Cortex of kidney (tissue), 1 donor: ENCODE measurements at places on chromosomes 6 and 20.

GRCh38 chr6:138559143-138559542, 59.8 kb upstream of the NHSL1 start:
- DNase-seq = no peak

GRCh38 chr6:57216235-57217101, 5.6 kb downstream of the RAB23 start:
- no peak for DNase-seq

- no peak for DNase-seq
Measured at GRCh38 chr6:112204350-112204706, 50.0 kb downstream of the LAMA4 start.

- no peak for DNase-seq
Measured at GRCh38 chr6:161379834-161380582, 106.1 kb upstream of the AGPAT4 start.

- DNase-seq = no peak
Measured at GRCh38 chr6:33513213-33513612, 58.8 kb downstream of the ZBTB9 start.

GRCh38 chr6:33549196-33549595, 30.9 kb downstream of the BAK1 start:
- no peak for DNase-seq

GRCh38 chr20:32563311-32564272, 21.5 kb downstream of the NOL4L start:
- no peak for DNase-seq

DNA sequence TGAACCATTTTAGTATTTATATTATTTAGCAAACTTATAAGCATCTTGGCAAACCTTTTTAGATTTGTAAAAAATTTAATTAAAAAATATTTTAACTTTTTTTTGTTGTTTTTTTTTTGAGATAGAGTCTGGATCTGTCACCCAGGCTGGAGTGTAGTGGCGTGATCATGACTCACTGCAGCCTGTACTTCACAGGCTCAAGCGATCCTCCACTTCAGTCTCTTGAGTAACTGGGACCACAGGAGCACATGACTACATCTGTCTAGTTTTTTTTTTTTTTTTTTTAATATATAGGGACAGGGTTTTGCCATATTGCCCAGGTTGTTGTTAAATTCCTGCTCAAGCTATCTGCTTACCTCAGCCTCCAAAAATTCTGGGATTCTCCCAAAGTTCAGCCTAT, 161.1 kb downstream of the EYS start:
- DNase-seq = no peak

- DNase-seq = no peak
Measured at GRCh38 chr6:123638865-123639264, 2.1 kb upstream of the TRDN start.

DNA sequence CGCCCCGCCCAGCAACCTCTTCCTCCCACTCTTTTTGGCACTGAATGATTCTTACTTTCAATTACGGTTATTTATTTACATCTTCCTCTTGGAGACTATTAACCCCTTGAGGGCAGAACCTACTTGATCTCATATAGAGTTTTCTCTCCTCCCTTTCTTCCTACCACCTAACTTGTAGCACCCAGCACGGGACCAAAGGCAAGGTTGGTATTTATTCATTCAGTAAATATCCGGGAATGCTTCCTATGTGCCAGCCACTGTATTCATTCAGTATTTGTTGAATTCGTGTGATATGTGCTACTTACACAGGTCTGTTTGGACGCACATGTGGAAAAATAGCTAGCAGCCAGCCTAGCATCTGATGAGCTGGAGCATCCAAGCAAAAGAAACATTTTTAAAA, 1.3 kb upstream of the CNKSR3 start:
- no peak for DNase-seq

DNA sequence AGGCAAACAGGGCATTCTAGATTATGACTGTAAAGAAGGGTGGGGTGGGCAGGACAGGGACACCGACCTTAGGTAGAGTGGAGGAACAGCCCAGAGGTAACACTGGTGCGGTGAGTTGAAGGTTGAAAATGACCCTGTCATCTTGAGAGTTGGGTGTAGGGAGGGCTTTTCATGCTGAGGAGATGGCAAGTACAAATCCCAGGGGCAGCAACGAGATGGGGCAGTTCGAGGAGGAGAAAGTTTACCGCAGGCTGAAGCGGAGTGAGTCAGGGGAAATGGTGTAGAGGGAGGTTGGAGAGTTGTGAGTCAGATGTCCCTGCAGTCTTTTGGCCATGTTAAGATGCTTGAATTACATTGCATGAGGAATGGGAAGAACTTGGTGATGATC, 101.1 kb downstream of the HIVEP1 start:
- no peak for DNase-seq

- no peak for DNase-seq
Measured at GRCh38 chr6:5566718-5567117, 305.4 kb downstream of the FARS2 start.

DNA sequence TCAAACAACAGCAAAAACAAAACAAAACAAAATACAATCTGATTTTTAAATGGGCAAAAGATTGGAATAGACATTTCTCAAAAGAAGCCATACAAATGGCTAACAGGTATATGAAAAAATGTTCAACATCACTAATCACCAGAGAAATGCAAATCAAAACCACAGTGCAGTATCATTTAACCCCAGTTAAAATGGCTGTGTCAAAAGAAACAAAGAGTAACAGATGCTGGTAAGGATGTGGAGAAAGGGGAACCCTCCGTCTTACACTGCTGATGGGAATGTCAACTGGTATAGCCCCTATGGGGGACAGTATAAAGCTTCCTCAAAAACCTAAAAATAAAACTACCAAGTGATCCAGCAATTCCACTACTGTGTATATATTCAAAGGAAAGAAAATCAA, 10.9 kb upstream of the NELFCD start:
- no peak for DNase-seq

DNA sequence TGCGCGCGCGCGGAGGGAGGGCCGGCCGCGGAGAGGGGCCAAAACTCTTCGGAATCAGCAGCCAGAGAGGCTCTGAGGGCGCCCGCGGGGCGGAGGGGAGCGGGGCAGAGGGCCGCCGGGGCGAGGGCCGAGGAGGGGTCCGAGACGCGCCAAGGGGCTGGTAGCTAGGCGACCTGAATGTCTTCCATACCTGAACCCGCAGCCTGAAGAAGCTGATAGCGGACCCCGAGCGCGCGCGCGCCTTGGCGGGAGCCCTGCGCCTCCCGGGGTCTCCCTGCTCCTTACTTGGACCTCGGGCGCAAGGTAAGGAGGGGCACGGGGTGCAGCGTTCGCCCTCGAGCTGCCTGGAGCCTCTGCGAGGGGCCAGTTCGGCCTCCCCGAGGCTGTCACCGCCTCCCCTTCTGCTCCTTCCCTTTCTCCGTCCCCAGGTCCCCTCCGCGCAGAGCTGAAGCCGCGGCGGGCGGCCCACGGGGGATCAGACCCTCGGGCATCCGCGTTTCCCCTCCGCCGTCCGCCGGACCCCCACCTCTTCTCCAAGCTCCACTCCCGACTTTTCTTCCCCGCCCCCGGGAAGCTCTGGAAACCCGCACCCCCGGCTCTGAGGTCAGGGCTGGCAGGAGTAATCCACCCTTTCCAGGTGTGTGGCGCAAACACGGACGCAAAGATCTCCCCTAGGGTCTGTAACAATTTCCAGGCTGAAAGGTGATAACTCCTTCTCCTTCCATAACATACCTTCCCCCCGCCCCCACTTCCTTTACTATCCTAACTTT, 13.1 kb upstream of the DEK start:
- no peak for DNase-seq

- no peak for DNase-seq
Measured at GRCh38 chr20:40954521-40955165, 74.0 kb upstream of the TOP1 start.
